ENCODE measurements at places on chromosomes 1 and 21.

GRCh38 chr1:202221911-202222909 is 28.6 kb downstream of the LGR6 start:
- DNase-seq: no peak

- DNase-seq: no peak
These were observed 38.4 kb downstream of the ATF3 start for GRCh38 chr1:212647004-212647403.

DNA sequence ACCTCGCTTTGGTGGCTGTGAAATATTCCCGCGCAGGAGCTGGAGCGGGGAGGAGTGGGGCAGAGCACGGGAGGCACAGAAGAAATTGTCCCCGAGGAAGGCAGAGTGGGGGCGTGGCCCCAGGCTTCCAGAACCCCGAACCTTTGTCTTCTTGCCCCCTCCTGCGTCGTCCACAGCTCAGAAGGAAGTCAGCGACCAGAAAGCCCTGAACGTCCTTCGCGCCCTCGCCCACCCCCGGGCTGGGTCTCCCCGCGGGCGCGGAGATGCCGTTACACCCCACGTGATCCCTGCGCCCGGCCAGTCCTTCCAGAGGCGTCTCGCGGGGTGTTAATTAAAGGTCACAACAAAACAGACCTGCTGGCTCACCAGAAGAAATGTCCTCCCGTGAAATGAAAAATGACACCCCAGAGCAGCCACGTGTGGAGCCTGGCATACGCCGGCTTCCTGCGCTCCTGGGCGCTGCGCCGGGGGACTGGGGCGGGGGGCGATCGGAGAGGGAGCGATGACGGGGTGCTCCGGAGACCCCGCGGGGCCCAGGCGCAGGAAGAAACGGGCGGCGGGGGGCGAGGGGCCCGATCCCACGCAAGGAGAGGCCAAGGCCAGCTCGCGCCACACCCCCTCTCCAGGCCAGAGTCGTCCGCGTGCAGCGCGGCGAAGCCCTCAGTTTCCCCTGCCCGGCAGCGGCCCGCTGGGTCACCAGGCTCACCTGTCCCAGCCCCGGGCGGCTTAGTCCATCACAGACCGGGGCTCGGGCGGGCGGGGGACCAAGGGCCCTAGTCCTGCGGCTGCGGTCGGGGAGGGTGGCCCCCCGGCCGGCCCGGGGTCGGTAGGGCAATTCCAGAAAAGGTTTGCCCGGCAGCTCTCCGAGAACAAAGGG is 995 bp upstream of the KIF26B start:
- DNase-seq: no peak

GRCh38 chr1:206496131-206496793 is 11.1 kb upstream of the RASSF5 start:
- DNase-seq: no peak

DNA sequence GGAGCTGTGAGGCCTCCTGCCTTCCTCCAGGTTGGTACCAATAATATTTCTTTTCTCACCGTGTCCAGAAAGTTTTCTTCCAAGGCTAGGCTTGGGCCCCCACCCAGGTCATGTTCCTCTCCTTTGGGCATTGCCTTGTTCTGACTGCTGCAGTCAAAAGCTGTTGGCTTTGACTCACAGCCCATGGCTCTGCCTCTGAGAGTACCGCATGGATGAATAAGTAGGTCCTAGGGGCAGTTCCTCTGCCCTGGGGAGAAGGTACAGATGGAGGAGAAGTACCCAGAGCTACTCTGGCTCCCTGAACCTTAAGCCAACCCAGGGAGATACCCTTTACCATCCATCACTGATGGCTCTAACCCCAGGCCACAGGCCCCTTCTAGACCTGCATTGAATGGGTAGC is 115.0 kb downstream of the NAV1 start:
- no peak for DNase-seq

DNA sequence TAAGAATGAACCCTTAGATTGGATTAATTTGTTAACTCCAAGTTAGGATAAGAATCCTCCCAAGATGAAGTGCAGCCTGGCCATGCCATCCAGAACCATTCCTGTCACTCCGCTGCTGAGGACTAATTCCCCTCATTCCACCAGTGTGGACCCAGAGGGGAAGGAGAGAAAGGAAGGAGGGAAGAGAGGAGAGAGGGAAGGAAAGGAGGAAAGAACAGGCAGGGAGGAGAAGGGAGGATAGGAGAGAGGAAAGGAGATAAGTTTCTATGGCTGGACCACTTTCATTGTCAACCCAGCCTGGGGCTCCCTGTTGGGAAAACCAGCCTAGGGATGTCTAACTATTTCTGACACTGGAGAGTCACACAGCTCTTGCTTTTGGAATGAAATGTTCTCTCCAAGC is 4.7 kb downstream of the MRAP start:
- DNase-seq: no peak

DNA sequence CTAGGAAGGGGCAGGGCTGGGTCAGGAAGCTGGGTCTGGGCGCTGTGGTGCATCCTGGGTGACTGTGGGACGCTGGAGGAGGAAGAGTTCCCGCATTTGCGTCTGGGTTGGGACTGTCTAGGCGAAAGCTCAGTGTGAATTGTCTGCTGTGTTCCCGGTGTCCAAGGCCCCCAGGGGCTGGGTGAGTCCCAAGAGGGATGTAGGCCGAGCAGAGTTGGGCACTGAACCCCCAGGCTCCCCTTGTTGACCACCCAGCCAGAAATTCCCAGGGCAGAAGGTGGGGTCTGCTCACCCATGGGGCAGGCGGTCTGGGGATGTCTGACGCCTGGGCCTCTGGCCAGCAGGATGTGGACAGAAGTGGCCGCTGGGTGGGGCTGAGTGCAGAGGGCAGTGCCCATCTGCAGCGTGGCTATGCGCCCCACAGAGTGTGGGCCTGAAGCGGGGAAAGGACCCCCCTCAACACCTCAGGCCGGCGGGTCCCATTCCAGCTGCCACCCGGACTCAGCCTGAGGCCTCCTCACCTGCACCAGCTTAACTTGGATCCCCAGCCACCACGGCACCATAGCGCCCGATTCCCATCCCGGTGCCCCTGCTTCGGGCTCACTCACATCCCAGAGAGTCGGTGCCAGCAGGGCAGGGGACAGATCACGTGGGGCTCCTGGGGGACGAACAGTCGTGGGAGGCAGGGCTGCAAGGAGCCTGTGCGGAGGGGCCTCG is 37.0 kb upstream of the POFUT2 start:
- DNase-seq: no peak
